Keratinocyte (primary cell): ENCODE measurements at places on chromosomes 5 and 9. TPM values are rescaled to one million over a fixed set of nuclear protein-coding genes. Genes with fewer than 3 reads are reported as not detected.

WNT8A gene
- not detected in 3 replicates for polyA plus RNA-seq

MARCHF3 gene
- polyA plus RNA-seq, result 0.26 to 0.45 TPM (median 0.35 TPM) in 3 replicates

GRCh38 chr9:71895955-71896354, 15.0 kb downstream of the ABHD17B start:
- DNase-seq, result no peak
- no peaks in the 10 kb centered on the region for H3K27me3 ChIP-seq
- H3K4me3 ChIP-seq, result no peak overlapping the region
- peaks cover 32% of the 10 kb centered on the region for H3K4me1 ChIP-seq

DNA sequence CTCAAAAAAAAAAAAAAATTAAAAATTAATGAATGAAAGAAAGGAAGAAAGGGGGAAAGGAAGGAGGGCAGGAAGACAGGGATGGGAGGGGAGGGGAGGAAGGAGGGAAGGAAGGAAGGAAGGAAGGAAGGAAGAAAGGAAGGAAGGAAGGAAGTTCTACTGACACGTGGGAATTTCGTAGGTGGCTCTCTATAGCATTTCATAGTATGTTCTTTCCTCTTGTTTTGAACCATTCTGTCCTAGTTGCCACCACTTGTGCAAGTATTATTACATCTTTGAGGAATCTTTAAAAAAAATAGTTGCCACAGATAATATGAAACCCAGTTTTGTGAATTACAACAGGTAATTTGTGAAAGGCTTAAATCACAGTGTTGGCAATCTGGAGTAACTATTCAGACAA, 253.8 kb downstream of the BNC2 start:
- H3K4me3 ChIP-seq, result no peak overlapping the region
- no peak for DNase-seq
- H3K27ac ChIP-seq, result no peak overlapping the region
- no peaks in the 10 kb centered on the region for H3K4me1 ChIP-seq
- no peaks in the 10 kb centered on the region for H3K27me3 ChIP-seq

- H3K27me3 ChIP-seq, result peaks cover 37% of the 10 kb centered on the region
- H3K36me3 ChIP-seq, result no peaks in the 10 kb centered on the region
- H3K4me1 ChIP-seq, result peaks cover 3% of the 10 kb centered on the region
These were observed 79.8 kb downstream of the HSD17B3 start for GRCh38 chr9:96222132-96222531.

DNA sequence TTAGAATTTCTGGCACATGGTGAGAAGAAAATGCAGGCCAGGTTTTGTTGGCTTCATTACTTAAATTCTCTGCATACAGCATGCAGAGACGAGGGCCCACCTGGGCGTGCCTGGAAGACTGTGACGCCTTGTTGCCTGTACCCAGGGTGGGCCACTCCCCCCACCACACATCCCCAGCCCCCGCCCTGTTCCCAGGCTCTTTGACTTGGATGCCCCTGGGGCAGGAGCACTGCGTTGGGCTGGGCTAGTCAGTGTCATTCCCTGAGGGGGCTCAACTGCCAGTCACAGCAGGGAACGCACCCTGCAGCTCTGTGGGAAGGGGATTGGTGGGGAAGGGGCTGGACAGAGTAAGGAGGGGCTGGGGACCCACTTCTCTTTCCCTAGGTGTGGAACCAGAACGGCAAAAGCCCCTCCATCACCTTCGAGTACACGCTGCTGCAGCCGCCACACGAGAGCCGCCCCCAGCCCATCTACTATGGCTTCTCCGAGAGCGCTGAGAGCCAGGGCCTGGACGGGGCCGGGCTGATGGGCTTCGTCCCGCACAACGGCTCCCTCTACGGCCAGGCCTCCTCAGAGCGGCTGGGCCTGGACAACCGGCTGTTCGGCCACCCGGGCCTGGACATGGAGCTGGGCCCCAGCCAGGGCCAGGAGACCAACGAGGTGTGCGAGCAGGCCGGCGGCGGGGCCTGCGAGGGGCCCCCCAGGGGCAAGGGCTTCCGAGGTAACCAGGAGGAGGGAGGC, 19.6 kb downstream of the ADAMTSL2 start:
- no peak for DNase-seq
- H3K27me3 ChIP-seq, result peaks cover 5% of the 10 kb centered on the region
- no peaks in the 10 kb centered on the region for H3K36me3 ChIP-seq
- H3K27ac ChIP-seq, result no peak overlapping the region
- H3K4me1 ChIP-seq, result peaks cover 4% of the 10 kb centered on the region

DNA sequence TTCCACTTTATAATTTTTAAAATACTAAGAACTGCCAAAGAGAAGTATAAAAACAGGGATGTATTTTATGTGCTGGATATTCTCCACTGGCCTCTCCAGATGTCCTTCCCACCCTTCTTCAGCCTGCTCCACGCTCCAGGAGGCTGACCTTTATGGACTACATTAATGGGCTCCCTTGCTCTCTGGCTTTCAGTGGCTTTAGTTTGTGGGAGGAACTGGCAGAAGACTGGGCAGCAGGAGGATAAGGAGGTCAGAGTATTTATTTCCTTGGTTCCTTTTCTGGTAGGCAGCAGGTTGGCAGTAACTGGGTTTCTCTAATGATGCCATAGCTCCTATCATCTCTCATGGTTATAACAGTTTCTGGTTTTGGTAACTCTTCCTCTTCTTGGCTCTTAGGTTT, 133.9 kb downstream of the PAM start:
- no peaks in the 10 kb centered on the region for H3K27me3 ChIP-seq
- H3K27ac ChIP-seq, result no peak overlapping the region
- DNase-seq, result no peak

GRCh38 chr5:142432961-142433360, 108.1 kb upstream of the SPRY4 start:
- H3K4me1 ChIP-seq, result peaks cover 20% of the 10 kb centered on the region
- H3K27ac ChIP-seq, result no peak overlapping the region
- no peak for DNase-seq
- no peaks in the 10 kb centered on the region for H3K27me3 ChIP-seq

DNA sequence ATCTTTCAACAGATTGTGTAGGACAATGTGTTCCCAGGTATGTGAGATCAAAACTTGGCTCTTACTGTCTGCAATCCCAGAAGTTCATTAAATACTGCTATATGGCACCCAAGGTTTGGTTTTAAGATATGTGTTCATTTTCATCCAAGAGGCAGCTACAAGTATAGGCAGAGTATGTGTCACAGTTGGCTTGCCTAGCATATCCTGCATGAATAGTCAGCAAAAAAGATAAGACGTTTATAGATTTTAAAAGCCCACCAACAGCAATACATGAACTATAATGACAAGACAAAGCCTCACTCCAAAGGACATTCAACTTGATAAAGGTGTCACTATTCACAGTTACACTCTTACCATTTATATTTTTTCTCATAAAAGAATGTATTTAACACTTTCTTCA, 99.1 kb downstream of the BNC2 start:
- no peak for DNase-seq
- no peak overlapping the region for H3K27ac ChIP-seq
- no peak overlapping the region for H3K4me3 ChIP-seq
- H3K27me3 ChIP-seq, result no peaks in the 10 kb centered on the region
- no peaks in the 10 kb centered on the region for H3K4me1 ChIP-seq

DNA sequence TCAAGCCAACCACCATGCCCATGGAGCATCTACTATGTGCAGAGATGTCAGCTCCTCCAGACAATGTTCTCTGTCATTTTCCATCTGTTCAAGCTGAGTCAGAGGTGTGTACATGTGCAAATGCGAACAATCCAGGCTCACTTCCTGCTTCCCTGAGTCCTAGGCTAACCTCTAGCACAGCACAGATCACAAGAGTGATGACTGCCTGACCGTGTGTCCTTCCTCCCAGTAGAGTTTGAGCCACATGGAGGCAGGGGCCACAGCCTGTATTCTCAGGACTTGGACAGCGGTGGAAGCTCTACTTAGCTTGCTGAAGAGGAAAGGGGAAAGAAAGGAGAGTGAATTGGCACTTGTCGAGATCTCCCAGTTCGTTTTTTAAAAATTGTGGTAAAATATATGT, 87.2 kb downstream of the KCNIP1 start:
- no peaks in the 10 kb centered on the region for H3K36me3 ChIP-seq
- H3K27me3 ChIP-seq, result peaks cover 9% of the 10 kb centered on the region
- no peak overlapping the region for H3K4me3 ChIP-seq
- DNase-seq, result no peak
- H3K27ac ChIP-seq, result no peak overlapping the region
- H3K4me1 ChIP-seq, result no peaks in the 10 kb centered on the region

- no peaks in the 10 kb centered on the region for H3K36me3 ChIP-seq
- no peaks in the 10 kb centered on the region for H3K4me1 ChIP-seq
- DNase-seq, result no peak
- H3K27ac ChIP-seq, result no peak overlapping the region
These were observed 112.0 kb upstream of the SPOCK1 start for GRCh38 chr5:137611011-137611580.
